ENCODE measurements at places on chromosomes 1 and 21.

- peak; percentile 8 for DNase-seq
These were observed 594 bp downstream of the LUZP1 start for GRCh38 chr1:23168079-23168444.

DNA sequence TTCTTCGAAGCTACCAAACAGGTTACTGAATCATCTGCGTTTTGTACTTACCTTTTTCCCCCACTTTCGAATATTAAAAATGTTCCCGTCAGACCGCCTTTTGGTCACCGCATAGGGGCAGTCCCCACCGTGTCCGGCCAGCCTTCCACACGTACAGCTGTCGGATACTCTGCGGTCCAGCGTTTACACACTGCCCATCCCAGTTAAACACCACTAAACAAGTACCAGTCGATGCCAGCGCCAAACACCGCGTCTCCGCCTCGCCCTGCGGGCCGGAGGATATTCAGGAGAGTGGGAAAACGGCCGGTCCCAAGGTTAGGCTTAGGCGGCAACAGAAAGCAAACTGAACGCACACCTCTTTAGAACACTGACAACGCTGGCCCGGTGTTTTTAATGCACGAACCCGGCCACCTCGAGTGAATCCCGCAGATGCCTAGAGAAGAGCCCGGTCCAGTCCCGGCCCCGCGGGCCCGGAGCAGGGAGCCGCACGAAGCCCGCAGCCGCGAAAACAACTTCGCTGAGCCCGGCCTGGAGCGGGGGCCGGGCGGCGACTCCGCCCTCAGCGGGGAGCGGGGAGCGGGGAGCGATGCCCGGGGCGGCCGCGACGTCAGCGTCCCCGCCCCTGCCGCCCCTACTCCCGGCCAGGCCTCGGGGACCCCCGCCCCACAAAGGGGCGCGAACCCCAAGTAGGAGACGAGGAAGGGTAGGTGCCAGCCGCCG, 730 bp upstream of the PHF13 start:
- DNase-seq: no peak

- no peak for DNase-seq
These were observed 133.2 kb upstream of the CACNA1E start for GRCh38 chr1:181350131-181350530.

GRCh38 chr1:206828765-206829164, 36.7 kb upstream of the IL20 start:
- no peak for DNase-seq

DNA sequence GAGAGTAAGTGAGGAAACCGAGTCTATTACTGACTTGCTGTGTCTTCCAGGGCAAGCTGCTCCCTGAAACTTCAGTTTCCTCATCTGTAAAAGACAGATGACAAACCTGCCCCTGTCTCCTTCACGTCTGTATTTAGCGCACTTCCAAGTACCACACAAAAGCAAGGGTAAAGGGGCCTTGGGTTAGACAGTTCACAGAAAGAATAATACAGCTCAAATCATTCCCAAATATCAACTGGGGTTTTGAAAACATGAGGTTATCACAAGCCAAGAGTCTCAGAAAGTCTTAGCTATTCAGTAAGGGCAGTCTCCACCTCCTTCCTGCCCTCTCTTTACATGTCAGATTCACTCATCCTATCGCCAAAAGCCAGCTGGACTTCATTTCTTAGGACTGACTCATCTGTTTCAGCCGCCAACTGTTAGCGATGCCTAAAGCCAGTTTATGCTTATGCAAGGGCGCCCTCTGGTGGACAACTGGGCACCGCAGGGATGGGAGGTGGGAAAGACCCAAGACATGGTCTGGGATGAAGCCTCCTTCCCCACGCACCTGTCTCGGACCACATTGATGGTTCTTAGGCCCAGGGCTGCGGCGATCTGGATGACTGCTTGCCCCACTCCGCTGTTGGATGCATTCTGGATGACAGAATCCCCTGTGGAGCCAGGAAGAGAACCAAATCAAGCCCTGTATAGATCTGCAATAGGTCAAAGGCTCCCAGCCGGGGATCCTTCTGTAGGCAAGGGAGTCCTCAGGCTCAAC, 21.1 kb upstream of the SRSF4 start:
- DNase-seq: peak; percentile 68

DNA sequence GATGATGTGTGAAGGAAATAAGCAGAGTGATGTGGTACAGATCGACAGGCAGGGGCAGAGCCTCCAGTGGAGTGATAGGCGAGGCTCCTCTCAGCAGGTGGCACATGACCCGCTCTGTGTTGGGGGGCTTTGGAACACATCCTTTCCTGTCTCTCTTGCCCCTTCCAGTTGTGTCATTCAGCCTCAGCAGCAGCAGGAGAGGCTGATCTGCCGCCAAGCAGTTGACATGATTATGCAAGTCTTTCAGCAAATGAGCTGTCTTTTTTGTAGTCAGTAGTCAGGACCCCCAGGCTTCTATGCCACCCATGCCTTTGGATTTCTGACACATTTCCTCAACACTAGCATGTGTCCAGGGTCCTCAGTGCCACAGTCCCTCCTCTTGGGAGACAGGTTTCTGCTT, 307.1 kb upstream of the C1orf174 start:
- DNase-seq: no peak

GRCh38 chr1:154567386-154568156, at the start of gene CHRNB2:
Gene CHRNB2 (plus strand): TSS chr1:154567778. CDS start chr1:154568045, 267 bp downstream.
- peak; percentile 31 for DNase-seq

- DNase-seq: no peak
These were observed 82.8 kb downstream of the DMRTB1 start for GRCh38 chr1:53541761-53542550.

DNA sequence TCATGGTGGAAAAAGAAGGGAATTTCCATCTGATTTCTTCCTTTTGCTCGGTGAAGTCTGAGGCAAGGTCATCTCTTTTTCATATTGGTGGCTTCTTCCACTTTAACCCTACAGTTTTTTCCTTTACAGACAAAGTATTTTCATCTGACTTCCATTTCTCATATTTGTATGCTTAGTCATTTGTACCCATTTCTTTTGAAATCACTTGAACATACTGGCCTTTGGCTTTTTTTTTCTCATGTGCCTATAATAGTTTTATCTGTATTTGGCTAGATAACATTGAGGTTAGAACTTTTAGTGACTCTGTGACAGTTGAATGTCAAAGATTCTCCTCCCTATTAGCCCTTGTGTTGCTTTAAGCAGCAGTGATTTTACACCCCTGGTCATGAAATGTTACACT, 27.7 kb downstream of the IL12RB2 start:
- no peak for DNase-seq

DNA sequence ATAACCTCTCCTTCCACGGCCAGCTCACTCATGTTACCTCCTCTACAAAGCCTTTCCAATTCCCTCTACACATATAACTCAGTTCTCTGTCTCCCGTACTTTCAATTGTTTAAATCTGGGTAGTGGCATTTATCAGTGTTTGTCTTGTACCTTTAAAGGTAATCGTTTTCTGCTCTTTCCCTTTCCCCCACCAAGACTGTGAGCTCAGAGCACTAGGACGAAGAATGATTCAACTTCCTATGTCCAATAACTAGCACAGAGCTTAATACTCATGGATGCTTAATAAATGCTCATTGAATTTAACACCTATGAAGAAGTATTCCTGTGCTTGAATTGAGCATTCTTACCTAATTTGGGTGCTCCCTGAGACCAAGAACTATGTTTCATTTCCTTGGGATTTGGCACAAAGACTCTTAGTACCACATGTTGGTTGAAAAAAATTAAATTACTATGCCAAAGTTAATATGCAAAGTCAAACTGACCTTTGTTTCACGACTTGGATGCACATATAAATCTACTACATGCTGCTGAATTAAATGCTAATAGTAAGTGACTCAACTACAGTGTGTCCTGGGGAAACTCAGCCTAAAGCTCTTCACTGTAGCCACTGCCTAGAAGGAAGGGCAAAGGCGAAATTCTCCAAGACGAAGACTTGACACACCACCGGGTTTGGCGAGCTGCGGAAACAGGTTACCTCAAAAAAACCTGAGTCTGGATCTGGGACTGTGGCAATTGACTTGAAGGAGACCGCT, 30.6 kb upstream of the C1orf185 start:
- no peak for DNase-seq

DNA sequence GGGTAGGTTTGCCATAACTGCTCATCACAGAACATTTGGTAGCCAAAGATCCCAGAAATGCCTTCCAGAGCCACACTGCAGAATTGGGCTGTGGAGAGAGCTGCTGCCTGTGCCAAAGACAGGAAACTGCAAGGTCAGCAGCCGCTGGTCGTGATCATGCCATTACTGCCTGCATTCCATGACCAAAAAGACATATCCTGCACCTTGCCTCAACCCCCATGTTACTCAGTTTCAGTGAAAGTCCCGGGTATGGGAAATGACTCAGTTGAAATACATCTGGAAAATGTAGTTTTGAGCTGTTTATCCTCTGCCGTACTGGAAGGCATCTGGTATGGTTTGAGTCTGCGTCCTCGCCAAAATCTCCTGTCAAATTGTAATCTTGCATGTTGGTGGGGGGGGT, 161.7 kb downstream of the FCRL5 start:
- no peak for DNase-seq

DNA sequence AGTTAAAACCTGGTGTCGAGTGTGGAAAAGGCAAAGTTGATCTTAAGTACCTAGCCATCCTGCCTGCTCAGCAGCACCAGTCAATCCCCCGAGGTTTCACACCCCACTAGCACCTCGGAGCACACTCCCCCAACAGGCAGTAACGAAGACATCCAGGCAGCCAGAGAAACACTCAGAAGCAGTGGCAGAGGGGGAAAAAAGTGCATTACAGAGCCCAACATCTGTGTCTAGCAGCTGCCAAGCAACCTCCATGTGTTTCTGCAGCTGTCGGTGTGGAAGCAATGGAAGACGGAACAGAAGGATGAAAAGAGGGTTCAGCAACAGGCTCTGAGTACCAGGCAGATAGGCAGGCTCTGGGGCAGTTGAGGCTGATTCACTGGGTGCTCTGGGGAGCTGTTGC, 73.4 kb upstream of the PROX1 start:
- no peak for DNase-seq

- no peak for DNase-seq
These were observed 13.0 kb downstream of the BTBD19 start for GRCh38 chr1:44821240-44821715.

GRCh38 chr1:150362721-150363425, 1.1 kb upstream of the RPRD2 start:
- DNase-seq: no peak

DNA sequence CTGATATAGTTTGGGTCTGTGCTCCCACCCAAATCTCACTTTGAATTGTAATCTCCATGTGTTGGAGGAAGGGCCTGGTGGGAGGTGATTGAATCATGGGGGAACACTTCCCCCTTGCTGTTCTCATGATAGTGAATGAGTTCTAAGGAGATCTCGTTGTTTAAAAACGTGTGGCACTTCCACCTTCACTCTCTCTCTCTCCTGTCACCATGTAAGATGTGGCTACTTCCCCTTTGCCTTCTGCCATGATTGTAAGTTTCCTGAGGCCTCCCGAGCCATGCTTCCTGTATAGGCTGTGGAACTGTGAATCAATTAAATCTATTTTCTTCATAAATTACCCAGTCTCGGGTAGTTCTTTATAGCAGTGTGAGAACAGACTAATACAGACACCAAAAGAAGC, 40.4 kb downstream of the FRRS1 start:
- no peak for DNase-seq

GRCh38 chr1:117886101-117886795, 43.2 kb downstream of the GDAP2 start:
- DNase-seq: no peak

DNA sequence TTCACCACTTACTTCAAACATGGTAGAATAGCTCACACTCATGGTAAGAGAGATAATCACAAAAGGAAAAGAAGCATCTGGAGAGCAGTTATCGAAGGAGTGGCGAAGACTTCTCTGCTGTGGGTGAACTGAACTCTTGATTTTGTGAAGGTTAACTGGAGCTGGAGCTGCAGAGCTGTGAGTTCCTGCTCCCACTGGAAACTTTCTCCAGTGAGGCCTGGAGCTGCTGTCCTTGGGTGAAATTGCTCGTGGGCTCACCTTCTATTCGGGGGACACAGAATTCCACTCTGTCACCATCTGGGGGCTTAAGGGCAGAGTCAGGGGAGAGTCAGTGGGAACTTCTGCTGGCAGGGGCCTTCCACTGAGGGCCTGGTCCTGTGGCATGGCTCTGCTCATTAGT, 45.9 kb downstream of the MAB21L3 start:
- DNase-seq: no peak

DNA sequence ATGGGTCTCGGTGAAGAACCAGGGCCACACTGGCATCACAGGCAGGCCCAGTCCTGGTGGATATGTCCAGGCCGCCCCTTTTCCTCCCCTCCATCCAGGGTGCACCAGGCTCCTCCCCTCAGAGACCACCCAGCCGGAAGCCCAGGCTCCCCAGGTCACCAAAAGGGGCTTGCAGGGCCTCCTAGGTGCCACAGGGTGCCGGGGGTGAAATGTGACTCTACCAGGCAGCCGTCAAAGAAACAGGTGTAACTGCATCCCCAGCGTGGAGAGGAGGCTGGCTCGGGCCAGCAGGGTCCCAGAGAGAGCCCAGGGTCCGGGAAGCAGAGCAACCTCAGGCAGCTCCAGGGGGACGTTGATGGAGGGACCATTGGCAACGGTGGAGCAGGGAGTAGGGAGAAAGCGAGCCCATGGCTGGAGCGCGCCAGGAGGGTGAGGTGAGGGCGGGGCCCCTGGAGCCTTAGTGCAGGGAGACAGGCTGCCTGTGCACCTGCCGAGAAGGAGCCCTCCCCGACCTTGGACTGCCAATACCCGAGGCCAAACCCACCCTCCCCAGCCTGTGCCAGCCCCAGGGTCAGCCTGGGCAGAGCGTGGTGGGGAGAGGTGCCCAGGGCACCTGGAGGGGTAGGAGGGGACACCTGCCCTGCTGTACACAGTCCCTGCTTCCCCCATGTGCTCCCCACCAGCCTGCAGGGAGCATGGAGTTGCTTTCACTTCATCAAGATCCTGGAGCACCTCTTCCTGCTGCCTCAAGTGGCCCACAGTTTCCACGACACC, 48.3 kb upstream of the POFUT2 start:
- no peak for DNase-seq

DNA sequence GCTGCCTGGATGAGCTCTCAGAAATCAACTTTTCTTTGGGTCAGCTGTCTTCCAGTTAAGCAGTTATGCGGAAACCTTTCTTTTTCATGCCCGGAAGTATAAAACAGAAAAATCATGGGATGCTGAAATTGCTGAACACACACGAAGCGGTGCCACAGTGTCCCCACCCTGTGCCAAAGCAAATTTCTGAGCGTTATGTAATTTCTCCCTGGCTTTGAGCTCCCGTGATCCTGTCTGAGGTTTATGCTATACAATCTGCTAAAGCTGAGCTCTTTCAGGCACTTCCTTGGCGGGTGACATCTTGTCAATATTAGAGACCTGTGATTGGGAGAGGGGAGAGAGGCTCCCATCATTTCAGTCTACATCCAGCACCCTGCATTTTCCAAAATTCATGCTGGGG, 201.7 kb downstream of the ROR1 start:
- no peak for DNase-seq

DNA sequence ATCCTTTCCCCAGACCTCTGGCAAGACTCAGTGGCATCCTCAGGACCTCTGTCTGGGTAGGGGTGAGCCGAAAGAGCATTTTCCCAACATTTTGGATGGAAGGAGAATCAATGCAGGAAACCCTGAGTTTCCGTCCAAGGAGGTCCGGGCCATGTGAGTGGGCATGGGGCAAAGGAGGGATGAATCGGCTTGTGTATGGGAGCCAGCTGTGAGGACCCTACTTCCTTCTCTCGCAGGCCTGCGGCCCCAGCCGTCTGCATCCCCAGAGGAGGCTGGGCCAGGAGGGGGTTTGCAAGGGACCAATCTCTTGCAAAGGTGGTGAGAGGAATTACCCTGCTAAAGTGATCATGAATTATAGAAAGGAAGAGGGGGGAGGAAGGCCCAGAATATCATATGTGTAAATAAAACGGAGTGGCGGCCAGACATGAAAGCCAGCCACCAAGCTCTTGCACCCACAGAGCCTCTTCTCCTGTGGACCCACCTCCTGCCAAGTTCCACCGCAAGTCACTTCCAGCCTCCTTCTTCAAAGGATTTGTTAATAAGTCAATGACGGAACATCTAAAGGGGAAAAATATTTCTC, 48.2 kb upstream of the POU3F1 start:
- no peak for DNase-seq

Data from stimulated activated CD8-positive, alpha-beta memory T cell treated with anti-CD3 and anti-CD28 coated beads, Interleukin-12 subunit alpha, Interleukin-12 subunit beta, amount 100 ng/mL, for 4 hours (primary cell).